ENCODE measurements at places on chromosomes 16 and 17.

DNA sequence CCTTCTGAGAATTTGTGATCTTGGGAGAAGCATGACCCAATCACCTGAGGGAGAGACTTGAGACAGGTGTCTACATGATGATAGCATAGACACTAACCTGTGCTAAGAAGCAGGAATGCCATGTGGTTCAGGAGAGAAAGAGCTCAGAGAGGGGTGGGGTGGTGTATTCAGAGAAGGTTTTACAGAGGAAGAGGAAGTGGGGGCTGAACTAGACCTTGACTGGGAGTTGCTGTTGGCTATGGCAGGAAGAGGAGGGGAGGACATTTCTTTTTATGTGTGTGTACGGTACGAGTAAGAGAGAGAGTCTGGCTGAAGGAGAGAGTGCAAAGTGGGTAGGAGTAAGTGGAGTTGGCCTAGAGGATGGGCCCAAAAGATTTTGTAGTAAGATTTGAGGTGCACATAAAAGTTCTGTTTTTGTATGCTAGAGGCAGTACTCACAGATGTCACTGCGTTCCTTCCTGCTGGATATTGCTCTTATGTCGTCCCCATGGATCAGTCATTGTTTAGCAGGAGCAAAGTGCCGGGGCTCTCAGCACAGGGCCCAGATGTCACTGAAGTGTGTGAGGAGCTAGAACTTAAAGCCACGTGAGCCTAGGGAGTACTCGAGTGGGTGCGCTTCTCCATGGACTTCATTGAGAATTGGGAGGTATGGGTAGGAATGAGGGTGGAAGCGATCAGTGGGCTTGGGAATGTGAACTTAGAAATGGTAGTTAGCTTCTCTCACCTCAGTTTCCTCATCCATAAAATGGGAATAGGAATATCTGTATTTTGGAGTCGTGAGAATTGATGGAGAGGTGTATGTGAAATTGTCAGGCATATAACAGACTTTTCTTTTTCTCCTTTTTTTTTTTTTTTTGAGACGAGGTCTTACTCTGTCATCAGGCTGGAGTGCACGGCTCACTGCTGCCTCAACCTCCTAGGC, 22.1 kb downstream of the SLC7A6 start:
- no peak overlapping the region for H3K27ac ChIP-seq
- H3K4me3 ChIP-seq = no peak overlapping the region
- H3K36me3 ChIP-seq = peaks cover 4% of the 10 kb centered on the region
- no peaks in the 10 kb centered on the region for H3K27me3 ChIP-seq
- DNase-seq = peak; percentile 27

GRCh38 chr17:2386400-2387085, 14.3 kb downstream of the MNT start:
- no peak overlapping the region for H3K27ac ChIP-seq
- peaks cover 8% of the 10 kb centered on the region for H3K36me3 ChIP-seq
- H3K4me3 ChIP-seq = no peak overlapping the region
- H3K27me3 ChIP-seq = no peaks in the 10 kb centered on the region
- peaks cover under 1% of the 10 kb centered on the region for H3K4me1 ChIP-seq

DNA sequence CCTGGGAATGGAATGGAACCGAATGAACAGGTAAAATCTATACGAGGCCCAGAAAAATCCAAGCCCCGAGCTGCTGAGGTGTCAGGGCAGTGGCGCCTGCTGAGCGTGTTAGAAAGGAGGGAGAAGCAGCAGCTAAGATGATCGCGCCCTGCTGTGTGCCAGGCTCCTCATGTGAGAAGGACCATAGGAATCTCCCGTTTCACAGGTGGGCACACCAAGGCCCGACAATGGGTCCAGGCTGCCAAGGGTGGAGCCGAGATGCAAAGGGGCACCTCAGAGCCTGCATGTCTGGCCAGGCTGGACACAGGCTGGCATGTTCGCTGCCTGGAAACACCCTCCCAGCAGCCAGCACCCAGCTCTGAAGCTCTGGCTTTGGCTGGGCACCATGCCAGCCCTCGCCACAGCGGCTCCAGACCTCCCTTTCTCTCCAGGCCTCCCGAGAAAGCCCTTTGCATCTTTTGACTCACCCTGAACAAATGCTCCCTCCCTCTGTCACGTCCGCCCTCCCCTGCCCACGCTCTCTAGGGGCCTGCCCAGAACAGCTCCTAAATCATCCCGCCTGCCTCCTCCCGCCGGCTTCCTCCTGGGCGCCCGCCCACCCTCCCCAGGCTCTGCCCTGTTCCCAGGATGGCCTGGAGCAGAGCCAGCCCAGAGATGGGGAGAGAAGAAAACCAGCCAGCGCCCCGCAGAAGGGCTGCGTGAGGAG, 217.8 kb upstream of the GSE1 start:
- no peak overlapping the region for H3K27ac ChIP-seq
- peaks cover 12% of the 10 kb centered on the region for H3K4me1 ChIP-seq
- no peak overlapping the region for H3K4me3 ChIP-seq
- DNase-seq = peak; percentile 63
- H3K36me3 ChIP-seq = no peaks in the 10 kb centered on the region

DNA sequence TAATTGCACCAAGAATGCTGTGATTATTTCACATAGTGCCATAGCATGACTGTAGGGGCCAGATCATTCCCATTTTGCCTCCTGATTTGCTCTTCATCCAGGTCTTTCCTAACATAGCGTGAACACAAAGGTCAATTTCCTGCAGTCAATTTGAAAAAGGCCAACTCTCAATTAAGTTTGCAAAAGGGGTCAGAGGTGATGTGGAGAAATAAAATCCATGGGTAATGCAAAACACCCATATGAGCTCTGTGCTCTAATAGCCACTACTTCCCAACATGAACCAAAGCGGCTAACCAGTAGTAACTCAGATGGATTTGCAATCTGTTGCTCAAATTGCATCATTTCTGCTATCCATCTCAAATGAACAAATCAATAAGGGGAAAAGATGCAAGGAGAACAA, 275.5 kb upstream of the SOX9 start:
- no peak overlapping the region for H3K4me3 ChIP-seq
- DNase-seq = no peak
- no peaks in the 10 kb centered on the region for H3K36me3 ChIP-seq

GRCh38 chr17:65395924-65396323, 165.5 kb downstream of the AXIN2 start:
- H3K36me3 ChIP-seq = no peaks in the 10 kb centered on the region
- no peak overlapping the region for H3K4me3 ChIP-seq
- no peaks in the 10 kb centered on the region for H3K4me1 ChIP-seq
- no peak for DNase-seq
- peaks cover 5% of the 10 kb centered on the region for H3K27me3 ChIP-seq

Measured in endothelial cell of umbilical vein (primary cell).